ENCODE measurements at places on chromosomes 1 and 21.

- DNase-seq, result no peak
Observed at GRCh38 chr1:24906760-24907490, 23.2 kb downstream of the RUNX3 start.

GRCh38 chr1:61403679-61404596, 321.0 kb downstream of the TM2D1 start:
- DNase-seq, result peak; percentile 70

DNA sequence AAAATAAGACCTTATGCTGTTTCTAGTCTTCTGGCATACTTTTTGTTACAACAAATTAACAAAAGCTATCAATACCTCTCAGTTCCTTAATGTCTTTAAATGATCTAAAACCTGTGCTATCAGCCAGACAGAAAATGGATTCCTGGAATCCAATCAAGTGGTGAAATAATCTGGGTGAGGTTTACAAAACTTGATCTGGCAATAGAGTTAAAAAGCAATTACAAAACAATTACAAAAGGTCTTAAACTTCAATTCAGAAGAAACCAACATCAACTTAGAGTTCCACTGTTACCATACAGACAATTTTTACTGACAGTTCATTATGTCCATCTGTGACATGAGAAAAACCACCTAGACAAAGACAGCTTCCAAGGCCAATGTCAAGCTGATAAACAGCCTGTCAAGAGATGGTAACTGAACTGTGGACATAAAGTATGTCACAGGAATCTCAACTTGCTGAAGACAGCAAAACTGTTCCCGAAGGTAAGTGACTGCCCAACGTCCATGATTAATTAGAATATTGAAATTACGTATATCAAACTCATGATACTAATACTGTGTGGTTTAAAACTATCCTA, 17.4 kb downstream of the ZZZ3 start:
- DNase-seq, result no peak

- DNase-seq, result no peak
Observed at GRCh38 chr1:46204406-46204742, 1.2 kb downstream of the LURAP1 start.

DNA sequence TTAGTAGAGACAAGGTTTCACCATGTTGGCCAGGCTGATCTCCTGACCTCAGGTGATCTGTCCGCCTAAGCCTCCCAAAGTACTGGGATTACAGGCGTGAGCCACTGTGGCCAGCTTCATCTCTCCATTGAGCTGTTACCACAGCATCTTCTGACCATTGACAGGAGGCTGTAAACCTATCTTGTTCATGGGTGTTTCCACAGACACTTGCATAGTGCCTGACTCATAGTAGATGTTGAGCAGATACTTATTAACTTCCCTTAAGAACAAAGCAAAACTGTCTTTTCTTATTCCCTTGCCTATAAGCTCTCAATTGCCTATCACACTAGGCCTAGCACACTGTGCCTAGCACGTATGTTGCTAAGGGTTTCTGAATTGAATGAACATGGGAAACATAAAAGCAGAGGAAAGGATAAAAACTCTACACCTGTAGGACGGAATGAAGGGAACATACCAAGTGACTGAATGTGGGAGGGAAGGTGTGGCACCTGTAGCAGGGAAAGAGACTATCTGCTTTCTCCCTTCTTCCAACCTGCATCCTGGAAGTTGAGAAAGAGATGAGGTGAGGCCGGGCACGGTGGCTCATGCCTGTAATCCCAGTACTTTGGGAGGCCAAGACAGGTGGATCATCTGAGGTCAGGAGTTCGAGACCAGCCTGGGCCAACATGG, 1.2 kb upstream of the C1orf54 start:
- no peak for DNase-seq

DNA sequence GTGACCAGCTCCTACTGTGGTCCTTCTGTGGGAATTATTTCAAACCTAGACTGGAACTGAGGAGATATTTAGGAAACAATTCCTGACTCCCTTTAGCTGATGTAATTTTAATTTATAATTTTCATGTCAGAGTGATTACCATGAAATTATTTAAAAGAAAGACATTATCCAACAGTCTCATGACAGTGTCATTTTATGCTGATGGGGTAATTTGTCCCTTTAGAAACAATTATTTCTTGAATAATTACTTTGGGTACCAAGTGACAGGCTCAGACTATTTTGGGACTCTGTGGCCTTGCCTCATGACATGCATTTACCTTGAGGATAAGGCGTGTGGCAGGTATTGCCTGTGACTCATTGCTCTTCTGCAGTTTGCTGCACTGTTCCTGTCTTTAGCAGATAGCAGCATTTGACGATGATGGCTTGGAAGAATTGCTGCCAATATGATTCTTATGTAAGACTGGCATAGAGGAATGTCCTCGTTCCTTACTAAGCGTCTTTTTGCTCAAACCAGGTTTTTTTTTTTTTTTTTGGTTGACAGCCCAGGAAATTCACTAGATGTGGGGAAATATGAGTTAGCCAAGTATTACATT, 206.0 kb upstream of the HMCN1 start:
- no peak for DNase-seq

DNA sequence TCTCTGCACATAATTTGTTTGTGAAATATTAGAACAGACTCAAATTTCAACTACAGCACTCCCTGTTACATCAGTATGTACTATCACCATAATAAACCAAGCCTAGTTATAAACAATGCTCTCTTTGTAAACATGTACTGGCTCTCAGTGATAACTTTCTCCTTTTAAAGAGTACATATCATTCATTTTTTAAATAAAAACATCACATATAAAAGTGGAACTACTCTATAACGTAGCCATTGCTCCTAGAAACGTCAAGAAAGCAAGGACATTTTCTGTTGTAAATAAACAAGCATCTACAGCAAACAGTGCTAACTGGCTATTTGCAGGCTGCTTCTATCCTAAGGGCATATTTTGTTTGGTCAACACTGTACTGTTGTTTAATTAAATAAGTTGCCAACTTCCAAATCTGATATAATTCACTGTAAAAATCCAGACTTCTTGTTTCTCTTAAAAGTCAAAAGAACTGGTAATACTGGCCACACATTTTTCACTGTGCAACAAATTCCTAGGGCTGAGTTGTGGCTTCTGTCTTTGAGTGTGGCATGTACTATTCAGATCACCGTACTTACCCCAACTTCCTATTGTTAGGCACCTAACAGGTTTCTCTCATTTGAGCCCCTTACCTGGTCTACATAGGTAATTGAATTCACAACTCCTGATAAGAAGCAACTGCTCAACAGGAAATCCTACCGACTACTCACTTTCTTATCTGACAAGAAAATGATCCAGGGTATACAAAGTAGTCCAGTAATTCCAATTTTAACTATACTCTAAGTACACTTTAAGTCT, 111.9 kb downstream of the DENND1B start:
- DNase-seq, result no peak

DNA sequence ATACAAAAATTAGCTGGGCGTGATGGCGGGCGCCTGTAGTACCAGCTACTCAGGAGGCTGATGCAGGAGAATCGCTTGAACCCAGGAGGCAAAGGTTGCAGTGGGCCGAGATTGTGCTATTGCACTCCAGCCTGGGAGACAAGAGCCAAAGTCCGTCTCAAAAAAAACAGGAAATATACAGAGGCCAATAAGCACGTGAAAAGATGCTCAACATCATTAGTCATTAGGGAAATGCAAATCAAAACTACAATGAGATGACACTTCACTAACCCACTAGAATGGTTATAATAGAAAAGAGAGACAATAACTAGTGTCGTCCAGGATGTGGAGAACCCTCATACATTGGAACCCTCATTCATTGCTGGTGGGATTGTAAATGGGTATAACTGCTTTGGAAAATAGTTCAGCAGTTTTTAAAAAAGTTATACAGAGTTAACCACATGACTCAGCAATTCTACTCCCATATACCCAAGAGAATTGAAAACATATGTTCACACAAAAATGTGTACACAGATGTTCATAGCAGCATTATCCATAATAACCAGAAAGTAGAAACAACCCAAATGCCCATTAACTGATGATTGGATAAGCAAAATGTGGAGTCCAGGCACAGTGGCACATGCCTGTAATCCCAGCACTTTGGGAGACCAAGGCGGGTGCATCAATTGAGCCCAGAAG, 6.4 kb upstream of the E2F2 start:
- DNase-seq, result peak; percentile 64

GRCh38 chr1:6785728-6786505, 663 bp downstream of the CAMTA1 start:
- DNase-seq, result no peak

GRCh38 chr21:26025536-26026512, 144.7 kb downstream of the APP start:
- no peak for DNase-seq

GRCh38 chr1:241020851-241021697, 335.9 kb downstream of the RGS7 start:
- DNase-seq, result no peak

DNA sequence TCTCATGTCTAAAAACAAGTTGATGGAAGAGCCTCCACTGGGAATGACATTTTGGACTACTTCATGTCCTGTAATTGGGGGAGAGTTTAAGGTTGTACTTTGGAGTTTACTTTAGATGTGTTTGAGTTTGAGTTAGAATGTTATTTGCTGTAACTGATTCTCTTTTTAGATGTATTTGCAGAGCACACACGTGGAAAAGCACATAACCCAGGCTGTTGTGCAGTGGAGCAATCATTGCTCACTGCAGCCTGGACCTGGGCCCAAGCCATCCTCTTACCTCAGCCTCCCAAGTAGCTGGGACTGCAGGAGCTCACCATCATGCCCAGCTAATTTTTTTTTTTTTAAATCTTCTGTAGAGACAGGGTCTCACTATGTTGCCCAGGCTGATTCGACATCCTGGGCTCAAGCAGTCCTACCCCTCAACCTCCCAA, 36.7 kb upstream of the SH3D21 start:
- DNase-seq, result peak; percentile 30

GRCh38 chr1:234969581-234970400, 158.8 kb downstream of the TOMM20 start:
- peak; percentile 73 for DNase-seq

DNA sequence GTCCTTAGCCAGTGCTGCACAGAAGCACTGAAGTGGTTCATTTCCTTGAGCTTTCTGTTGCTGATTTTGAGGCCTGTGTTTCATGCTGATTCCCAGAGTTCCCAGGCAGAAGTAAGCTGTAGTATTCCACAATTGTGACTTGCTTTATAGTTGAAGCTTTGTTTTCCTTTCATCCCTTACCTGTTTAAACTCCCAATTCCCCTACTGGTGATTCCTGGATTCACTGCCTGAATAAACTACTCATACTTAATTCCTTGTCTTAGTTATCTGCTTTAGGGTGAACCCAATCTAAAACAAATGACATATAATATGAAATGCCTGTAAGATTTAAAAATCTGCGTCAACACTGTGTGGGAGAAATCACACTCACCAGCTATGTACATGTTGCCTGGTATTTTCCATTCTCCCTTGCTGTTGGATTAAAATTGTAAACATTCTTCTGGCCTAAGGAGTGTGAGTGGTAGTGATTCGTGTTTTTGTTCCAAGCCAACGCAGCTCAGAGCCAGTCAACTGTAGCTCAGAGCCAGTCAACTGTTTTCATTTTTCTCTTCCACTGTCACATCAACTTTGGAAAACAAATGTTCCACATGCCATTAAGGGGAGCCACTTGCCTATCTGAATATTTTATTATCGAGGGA, 879.4 kb downstream of the MRPL39 start:
- DNase-seq, result no peak

DNA sequence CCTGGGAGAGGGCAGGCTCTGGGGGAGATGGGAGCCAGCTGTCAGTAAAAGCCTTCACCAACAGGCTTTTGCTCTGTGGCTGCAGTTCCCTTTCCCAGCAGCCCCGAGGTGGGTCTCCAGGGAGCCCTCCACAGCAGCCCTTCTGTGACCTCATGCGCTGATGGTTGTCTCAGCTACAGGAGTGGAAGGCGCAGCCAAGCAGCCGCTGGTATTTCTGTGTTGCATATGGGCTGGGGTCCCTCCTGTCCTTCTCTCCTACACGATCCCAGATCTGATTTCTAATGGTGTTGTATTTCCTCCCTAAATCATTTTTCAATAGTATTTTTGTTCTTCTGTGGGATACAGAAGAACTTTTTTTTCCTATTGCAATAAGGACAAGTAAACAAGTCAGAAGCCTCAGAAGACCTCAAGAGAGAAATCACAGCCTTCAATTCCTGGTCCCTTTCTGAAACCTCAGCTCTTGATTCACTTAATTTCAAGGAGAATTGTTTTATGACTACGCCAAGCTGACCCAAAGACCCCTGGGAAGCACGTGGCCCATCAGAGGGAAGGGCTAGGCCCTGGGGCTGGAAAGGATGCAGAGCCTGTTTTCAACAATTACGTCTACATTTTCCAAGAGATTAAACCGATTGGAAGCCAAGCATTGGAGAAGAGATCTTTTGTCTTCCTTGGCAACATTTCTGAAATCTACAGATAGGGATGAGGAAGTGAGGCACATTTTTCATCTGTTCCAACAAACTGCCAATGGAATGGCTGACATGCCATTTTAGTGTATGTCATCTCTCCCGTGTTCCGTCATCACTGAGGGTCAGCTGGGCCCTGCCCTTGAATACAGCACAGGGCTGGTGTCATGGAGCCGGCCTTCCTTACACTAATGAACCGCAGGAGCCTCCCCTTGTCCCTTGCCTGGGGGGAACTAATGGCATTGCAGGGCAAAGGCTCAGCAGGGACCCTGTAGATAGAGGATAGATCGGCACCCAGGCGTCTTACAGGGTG, 42.0 kb upstream of the SCCPDH start:
- DNase-seq, result peak; percentile 37

GRCh38 chr21:19507682-19508260, 1104.2 kb upstream of the TMPRSS15 start:
- DNase-seq, result no peak

DNA sequence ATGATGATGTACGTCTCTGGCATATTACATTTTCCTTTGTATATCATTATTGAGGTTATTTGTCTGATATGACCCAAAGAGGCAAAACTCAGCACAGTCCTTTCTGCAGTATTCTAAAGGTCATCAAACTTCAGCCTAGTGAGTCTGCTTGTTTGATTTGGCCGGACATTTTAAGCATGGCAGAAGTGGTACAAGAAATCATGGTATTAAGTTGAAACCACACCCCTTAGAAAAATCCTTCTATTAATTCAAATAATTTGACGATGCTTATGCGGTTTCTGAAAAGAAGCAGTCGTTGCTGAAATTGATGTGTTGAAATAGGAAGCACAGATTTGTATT, 5.1 kb downstream of the ETS2 start:
- no peak for DNase-seq

GRCh38 chr1:2049718-2050431, at the start of gene PRKCZ:
TSS of gene PRKCZ (plus strand) at chr1:2050411. CDS start at chr1:2050631, 220 bp downstream.
- DNase-seq, result no peak

GRCh38 chr1:157043685-157044084, 1.9 kb downstream of the ARHGEF11 start:
- no peak for DNase-seq

GRCh38 chr1:77095236-77095635, 124.0 kb downstream of the PIGK start:
- DNase-seq, result no peak

GRCh38 chr1:8255712-8256111, 62.2 kb upstream of the SLC45A1 start:
- no peak for DNase-seq

- DNase-seq, result no peak
Observed at GRCh38 chr1:164087906-164088453, 471.0 kb upstream of the PBX1 start.

Measured in cardiac fibroblast (primary cell).